ENCODE measurements at places on chromosomes 16 and 17.

- DNase-seq = no peak
These were observed 82.8 kb downstream of the SNX29 start for GRCh38 chr16:12059216-12059769.

DNA sequence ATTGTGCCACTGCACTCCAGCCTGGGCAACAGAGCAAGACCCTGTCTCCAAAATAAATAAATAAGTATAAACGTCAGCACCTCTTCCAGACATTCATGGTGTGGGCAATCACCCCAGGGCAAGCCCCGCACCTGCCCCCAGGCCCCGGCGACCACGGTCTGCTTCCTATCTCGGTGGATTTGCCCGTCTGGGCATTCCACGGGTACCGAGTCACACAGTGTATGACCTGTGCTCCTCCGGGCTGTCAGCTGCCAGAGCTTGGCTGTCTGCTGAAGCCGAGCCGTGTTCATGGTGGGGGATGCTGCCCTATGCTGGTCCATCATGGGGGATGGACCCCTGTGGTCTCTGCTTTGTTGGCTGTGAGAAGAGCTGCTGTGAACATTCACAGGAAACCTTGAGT, 15.4 kb downstream of the CYBC1 start:
- DNase-seq = no peak

DNA sequence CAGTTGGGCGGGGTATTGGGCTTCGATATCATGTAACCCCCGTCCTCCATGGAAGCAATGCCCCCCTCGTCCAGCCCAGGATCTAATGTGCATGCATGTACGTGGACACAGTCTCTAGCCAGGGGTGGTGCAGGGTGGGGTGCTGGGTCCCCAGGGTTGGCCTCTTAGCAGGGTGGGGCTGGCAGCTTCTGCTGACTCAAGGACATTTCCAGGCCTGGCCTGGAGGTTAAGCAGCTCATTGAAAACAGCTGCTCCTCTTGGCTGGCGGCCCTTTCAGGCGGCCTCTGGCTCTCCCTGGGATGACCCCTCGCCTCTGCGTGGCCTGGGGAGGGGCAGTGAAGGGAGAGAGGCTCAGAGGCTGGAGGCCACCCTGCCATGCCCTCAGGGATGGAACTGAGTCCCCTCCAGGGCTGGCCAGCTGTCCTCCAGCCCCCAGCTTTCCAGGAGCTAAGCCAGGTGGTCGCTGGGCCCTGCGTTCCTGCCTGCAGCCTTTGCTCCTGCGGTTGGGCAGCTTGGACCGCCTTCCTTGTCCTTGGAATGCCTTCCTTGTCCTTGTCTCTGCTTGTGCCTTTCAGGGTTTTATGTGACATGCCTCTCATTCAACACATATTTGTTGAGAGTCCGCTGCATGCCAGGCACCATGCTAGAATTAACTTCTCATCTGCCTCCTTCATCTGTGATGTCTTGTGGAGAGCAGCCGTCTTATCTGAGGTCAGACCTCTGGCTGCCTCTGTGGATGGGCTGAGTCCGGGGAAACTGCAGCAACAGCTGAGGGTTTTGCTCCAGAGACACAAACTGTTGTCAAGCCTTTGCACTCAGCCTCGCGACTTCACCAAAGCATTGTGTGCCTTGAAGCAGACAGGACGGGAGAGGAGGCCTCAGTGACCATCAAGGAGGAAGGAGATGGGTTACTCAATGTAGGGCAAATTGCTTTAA, 26.6 kb downstream of the MRC2 start:
- no peak for DNase-seq

- no peak for DNase-seq
These were observed 175.9 kb upstream of the SALL1 start for GRCh38 chr16:51327001-51327400.

- no peak for DNase-seq
These were observed 1.9 kb upstream of the CORO6 start for GRCh38 chr17:29624586-29624985.

DNA sequence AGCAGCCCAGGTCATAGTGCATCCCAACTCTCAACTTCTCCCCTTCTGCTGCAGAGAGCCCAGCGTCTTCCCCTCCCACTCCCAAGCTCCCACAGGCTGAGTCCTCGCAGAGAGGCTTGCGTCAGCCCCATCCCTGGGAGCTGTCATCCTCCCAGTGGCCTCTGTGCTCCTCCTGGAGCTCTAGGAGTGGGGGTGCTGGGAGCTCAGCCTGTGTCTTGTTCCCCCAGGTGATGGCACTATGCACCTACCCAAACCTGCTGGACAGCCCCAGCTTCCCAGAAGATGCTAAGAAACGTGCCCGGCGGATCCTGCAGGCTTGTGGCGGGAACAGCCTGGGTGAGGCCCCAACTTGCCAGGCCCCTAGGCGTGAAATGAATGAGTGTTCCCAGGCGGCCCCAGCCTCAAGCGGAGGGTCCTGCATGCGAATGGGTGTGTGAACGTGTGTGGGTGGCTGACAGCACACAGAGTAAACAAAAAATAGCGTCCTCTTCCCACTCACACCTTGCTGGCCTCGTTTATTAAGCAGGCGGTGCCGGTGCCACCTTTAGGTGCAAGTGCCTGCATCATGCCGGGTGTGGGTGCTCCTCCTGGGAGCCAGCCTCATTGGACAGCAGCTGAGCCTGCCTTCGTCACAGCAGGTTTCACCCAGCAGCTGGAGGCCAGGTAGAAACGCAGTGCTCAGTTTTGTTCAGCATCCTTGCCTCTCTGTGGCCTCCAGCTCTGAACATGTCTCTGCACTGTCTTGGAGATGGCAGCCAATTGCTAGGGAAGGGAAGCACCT, 16.5 kb downstream of the GPT2 start:
- no peak for DNase-seq

DNA sequence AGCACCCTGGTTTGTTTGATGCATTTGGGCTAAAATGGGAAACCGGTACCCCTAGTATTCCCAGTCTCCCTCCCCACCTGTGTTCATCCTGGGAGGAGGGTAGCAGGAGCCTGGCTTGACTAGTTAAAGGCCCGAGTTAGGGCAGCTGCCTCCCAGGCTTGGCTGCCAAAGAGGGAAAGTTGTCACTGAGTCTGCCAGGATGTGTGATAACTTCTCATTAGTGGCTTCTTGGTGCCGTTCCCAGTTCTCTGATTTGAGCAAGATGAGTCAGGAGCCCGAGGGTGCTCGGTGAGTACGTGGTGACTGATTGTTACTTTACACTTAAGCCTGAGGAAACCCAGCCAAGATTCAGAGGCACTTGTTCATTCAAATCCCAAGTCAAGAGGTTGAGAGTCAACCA, 2.5 kb downstream of the KRT32 start:
- DNase-seq = no peak

DNA sequence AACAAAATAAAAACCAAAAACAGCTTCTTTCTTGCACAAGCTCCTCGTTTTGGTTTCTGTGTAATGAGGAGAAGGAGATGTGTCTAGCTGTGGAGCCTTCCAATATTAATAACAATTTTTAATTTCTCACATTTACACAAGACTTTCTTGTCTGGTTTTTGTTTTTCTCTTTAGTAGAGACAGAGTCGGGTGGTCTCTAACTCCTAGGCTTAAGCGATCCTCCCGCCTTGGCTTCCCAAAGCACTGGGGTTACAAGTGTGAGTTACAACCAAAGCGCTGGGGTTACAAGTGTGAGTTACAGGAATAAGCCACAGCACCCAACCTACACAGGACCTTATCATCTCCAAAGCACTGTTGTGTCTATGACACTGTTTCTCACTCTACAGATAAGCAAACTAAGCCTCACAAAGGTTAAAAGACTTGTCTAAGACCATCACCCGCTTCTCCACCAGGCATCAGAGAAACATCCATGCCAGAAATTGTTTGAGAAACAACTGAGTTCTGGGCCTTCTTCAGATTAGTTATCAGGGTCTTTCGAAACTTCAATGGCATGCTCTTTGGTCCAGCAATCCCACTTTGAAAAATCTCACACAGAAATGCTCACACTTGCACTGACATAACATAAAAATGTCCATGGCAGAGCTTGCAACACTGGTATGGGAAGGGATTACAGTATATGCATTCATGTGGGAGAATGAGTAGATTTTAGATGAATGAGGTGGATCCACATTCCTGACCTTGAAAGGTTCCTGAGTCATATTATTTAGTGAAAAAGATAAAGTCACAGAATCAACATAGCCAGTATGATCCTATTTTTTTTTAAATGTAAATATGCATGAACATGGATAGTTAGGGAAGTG, 3.9 kb downstream of the ABAT start:
- no peak for DNase-seq

DNA sequence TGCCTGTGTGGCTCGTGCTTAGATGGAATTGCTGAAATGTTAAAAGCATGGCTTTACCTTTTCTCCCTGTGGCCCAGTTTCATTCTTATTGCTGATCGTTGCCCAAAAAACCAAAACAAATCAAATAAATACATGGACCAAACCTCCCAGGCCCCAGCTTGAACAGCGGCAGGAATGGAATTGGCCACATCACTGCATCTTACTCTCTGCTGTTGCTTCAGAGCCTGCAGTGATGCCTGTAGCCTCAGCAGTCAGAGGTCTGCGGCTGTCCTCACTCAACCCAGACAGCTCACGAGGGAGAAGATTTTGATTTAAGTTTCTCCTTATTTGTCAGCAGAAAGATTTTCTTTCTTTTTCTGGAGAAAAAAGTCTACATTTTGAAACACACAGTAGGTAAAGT, 91.5 kb downstream of the NPIPB11 start:
- no peak for DNase-seq

- no peak for DNase-seq
These were observed 19.1 kb upstream of the KIFC3 start for GRCh38 chr16:57821149-57821971.

DNA sequence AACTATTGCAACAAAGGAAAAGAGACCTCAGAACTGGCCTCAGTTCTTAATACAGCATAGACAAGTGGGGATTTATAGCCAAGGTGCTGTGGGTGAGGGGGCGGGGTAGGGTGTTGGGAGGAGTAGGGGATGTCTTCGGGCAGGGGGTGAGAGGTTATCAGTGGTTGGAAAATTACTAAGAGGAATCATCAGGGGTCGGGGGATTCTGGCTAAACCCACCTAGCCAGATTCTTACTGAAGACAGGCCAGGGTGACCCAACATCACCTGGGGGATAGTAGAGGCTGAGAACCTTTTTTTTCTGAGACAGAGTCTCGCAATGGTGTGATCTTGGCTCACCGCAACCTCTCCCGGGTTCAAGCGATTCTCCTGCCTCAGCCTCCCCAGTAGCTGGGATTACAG, 32.6 kb downstream of the HS3ST3B1 start:
- DNase-seq = no peak

DNA sequence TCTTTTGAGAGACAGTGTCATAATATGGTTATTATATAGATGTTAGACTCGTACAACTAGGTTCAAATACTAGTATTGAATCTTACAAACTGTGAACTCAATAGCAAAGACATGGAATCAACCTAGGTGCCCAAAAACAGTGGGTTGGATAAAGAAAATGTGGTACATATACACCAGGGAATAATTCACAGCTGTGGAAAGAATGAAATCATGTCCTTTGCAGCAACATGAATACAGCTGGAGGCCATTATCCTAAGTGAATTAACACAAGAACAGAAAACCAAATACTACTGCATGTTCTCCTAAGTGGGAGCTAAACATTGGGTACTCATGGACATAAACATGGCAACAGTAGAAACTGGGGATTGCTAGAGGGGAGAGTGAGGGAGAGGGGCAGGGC, 8.1 kb downstream of the PHKB start:
- DNase-seq = no peak

- DNase-seq = no peak
These were observed 164.7 kb downstream of the MSI2 start for GRCh38 chr17:57420734-57421717.

- no peak for DNase-seq
These were observed 32.5 kb downstream of the BAIAP2 start for GRCh38 chr17:81067391-81067811.

- DNase-seq = no peak
These were observed 138.2 kb upstream of the COX10 start for GRCh38 chr17:13931111-13931526.

DNA sequence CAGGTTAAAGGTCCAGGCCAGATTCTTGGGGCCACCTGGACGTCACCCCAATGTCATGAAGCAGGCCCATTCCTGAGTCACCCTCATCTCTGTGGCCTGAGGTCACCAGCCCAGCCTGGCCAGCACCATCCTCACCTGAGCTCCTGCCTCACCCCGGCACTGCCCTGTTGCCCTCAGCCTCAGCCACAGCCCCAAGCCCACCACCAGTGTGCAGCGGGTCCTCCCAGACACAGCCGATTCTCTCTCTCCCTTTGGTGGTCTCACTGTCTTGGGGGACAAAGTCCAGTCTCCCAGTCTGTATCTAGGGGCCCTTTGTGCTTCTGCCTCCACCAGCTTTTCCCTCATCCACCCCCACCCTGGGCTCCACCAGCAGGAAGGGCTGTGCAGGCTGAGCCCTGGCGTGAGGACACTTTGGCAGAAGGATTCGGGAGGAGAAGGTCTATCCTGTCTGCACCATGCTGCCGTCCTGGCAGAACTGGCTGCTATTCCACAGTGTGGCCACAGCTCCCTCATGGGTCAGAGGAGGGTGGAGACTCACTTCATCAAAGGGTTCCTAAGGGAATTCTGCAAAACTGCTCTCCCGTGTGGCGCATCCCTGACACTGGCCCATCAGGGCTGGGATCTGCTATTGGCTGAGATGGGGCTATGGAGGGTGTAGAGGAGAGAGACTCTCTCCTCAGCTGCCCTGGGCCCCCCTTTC, 64.3 kb downstream of the PRMT7 start:
- no peak for DNase-seq

DNA sequence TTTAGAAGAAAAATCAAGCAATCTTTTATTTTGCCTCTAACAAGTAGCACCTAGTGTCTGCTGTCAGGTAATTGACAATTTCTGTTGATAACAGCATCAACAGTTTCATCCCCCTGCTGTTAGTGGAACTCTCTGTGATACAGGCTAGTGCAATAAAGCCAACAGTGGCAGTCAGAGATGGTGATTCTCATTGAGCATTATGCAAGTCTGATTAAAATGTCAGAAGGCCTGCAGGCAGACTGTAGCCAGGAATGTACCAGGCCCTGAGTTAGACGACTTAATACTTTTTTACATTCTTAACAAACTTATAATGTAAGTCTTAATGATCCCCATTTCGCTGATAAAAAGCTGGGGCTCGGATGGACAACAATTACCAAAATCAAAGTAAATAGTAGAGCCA, 14.6 kb downstream of the CYLD start:
- no peak for DNase-seq
